ENCODE measurements at places on chromosomes 12 and 14.

GRCh38 chr12:131052929-131053328 lies 99.2 kb downstream of the ADGRD1 start:
- no peak for DNase-seq

- no peak for DNase-seq
Observed at GRCh38 chr14:103542605-103543088, 13.7 kb downstream of the TRMT61A start.

- DNase-seq: no peak
Observed at GRCh38 chr12:20629414-20630156, 65.5 kb upstream of the SLCO1C1 start.

DNA sequence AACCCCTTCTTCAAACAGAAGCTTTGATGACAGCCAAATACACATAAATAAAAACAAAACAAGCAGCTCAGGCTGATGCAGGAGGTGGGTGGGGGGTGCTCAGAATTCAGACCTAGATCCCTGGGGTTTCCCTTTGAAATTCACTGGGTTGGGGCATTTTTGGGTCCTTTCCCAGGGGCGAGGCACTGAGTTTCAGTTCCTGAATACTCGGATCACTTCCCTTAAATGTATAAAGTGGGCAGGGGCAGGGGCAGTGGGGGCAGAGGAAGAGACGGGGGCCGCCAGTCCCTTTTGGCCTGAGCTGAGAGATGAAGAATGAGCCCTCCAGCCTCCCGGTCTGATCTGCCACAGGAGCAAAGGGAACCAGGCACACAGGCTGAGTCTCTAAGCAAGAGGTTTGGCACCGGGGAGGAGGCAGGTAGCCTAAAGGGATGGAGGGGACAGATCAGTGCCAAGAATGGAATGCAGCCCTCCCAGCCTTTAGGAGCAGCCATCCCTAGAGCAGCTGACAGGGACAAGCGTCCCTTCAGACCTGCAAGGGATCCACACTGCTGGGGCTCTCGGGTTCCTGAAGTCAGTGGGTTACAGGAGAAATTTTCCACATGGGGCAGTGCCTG lies 20.3 kb downstream of the KDM2B start:
- DNase-seq: no peak

GRCh38 chr14:23443411-23443812 lies 8.0 kb upstream of the MYH7 start:
- no peak for DNase-seq

- no peak for DNase-seq
Observed at GRCh38 chr14:89933002-89933401, 21.5 kb downstream of the EFCAB11 start.

- DNase-seq: no peak
Observed at GRCh38 chr12:58529897-58530741, 390.2 kb downstream of the LRIG3 start.

DNA sequence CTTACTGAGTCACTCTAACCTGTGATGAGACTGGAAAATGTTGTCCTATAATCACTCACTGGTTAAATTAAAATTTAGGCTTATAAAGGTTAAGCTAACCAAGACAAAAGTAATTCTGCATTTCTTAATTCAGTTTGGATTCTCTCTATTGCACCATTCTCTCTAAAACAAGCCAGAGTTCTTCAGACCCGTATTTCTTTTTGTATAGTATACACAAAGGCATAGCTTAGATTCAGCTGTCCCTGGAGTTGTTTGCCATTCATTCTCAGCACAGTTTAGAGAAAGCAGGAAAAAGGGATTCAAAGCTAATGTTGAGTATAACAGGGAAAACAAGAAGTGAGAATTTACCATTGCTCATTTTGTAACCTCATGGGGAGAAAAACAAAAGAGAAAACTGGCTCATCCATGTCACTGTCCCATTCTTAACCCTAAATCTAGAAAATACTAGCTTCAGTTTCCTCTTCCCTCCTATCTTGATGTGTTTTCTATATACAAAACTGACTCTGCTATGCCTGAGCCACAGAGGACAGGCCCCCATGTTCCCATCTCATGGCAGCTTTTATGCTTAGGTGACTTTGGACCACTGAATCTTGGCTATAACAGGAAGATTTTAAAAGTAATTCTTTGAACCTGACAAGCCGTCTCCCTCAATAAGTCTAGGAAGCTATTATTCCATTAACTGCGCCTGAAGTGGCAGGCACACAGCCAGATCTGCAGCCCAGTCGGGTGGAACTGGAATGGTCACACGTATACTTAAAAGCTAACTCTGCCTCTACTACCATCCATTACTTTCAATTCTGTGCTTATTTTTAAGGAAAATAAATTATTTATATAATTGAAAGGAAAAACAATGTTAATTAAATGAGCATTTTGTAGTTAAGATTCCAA lies 7.0 kb downstream of the AREL1 start:
- no peak for DNase-seq

GRCh38 chr12:100399095-100399494 lies 42.2 kb downstream of the SLC17A8 start:
- DNase-seq: no peak
